ENCODE measurements at places on chromosomes 11 and 22.

DNA sequence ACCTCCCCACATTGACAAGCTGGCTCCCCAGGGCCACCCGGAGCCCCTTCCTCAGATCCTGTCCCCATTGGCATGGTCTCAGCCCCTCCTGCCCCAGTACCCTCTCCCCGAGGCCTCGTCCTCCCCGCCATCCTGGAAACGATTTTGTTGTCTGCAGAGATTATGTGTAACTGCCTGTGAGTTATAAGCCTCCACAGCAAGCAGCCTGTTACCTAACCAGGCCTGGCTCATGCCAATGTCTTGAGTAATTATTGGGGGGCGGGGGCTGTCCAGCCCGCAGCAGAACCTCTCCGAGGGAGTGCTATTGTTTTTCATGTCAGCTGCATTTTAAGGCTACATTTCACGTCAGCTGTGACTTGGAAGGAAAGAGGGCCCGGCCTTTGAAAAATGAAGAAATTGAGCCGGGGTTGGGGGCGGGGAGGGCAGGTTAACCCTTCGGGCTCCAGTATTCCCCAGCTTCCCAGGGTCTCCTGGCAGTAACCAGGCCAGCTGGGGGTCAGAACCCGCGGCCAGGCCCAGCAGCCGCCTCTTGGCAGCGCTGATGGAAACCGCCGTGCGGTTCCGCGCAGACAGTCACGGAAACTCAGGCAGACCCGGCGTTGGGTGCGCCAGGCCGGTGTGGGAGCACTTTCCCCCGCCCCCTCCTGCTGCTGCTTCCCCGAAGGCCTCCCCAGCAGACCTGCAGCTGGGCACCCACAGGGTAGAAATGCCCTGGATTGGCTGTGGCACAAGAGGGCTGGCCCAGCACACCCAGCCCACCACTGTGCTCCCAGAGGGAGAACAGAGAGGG is 59.5 kb downstream of the CDKN1C start:
- DNase-seq = no peak

DNA sequence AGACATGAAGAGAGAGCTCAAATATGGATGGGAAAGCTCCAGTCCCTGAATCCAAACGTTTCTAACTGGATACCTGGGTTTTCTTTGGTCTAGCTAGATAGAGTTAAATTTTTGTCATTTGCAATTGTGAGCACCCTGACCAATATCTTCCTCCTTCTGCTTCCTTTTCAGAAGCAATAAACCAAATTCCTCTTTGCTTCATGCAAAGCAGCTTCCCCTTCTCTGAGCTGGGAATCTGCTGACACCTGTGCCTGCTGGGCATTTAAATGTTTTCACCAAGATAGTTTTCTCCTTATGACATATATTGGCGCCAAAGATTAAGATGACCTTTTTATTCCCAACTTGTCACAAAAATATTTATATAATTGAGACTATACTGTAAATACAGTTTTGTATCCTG is 27.9 kb upstream of the PAK1 start:
- DNase-seq = no peak

DNA sequence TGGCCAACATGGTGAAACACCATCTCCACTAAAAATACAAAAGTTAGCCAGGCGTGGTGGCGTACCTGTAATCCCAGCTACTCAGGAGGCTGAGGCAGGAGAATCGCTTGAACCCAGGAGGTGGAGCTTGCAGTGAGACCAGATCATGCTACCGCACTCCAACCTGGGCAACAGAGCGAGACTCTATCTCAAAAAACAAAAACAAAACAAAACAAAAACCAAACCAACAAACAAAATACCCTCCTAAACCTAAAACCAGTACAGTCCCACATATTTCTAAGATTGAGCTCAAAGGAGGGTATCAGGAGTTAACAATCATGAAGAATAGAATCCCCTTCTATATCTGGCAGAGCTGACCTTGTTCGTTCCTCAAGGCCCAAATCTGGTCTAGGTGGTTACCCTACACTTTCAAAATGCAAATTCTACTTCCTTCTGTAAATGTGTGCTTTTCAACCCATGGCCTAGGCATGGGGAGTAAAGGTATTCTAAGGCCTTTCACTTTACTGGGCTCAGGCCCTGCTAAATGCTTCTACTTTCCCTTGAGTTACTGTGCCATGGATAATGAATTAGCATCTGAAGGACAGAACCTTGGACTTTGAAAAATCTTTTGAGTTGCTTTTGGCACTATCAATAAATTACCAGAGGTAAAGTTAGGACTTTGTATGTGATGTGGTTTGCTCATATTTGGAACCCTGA is 10.4 kb upstream of the PPP2R1B start:
- DNase-seq = no peak

GRCh38 chr11:87304412-87304811 is 266.7 kb downstream of the TMEM135 start:
- no peak for DNase-seq

DNA sequence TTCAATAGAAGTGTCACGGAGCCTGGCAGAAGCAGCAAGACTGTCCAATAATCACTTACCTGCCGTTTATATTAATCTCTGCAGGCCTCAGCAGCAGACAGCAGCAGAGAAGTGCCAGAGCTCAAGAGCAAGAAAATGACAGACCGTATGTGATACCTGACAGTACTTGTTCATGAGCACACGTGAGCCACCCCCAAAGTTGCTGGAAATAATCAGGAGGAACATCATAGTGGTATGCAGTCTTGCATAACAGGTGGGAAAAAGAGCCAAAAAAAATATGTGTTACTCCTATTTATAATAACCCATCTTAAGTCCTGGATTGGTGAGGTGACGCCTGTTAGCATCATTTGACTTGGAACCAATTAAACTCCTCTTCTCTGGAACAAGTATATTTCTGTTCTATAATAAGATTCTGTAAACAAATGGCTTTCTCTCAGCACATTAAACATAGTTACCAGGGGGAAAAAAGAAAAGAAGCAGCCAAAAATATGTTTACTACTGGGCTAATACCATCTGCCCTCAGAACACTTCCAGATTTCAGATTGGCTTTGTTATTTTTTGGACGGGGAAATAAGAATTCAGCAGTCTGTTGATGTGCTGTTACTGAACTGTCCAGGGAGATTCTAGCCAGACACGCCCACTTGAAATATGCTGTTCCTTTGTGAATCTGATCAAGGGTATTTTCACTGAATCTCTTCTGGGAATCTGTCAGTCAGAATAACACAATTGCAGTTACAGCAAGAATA is 7.9 kb upstream of the SLN start:
- DNase-seq = no peak

DNA sequence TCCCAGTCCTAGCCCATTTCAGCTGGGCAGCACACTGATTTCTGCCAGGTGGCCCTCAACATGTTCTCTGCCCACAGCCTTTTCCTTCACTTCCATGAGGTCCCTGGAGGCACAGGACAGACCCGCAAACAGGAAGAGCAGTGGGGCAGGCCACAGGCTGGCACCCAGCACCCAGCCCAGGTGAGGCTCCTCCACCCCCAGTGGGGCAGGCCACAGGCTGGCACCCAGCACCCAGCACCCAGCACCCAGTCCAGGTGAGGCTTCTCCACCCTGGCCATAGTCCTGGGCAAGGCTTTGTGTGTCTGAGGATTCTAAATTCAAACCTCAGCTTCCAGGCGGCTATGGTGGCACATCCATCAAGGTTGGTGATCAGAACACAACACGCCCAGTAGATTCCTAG is 1413.0 kb downstream of the BRD1 start:
- DNase-seq = no peak

GRCh38 chr11:65338676-65339075 is 5.0 kb downstream of the DPF2 start:
- no peak for DNase-seq

- DNase-seq = no peak
These were observed 1.1 kb upstream of the ALG8 start for GRCh38 chr11:78140392-78141077.

- no peak for DNase-seq
These were observed 8.3 kb downstream of the MUC2 start for GRCh38 chr11:1082728-1083620.

GRCh38 chr11:1104411-1105182 is 29.9 kb downstream of the MUC2 start:
- DNase-seq = no peak

- no peak for DNase-seq
These were observed 56.2 kb downstream of the SOX6 start for GRCh38 chr11:16299884-16300782.

GRCh38 chr11:9266926-9267325 is 1.8 kb upstream of the DENND5A start:
- no peak for DNase-seq

- DNase-seq = no peak
These were observed 36.3 kb downstream of the CD82 start for GRCh38 chr11:44601471-44602370.

GRCh38 chr22:46363611-46364321 is 28.3 kb downstream of the TRMU start:
- no peak for DNase-seq

DNA sequence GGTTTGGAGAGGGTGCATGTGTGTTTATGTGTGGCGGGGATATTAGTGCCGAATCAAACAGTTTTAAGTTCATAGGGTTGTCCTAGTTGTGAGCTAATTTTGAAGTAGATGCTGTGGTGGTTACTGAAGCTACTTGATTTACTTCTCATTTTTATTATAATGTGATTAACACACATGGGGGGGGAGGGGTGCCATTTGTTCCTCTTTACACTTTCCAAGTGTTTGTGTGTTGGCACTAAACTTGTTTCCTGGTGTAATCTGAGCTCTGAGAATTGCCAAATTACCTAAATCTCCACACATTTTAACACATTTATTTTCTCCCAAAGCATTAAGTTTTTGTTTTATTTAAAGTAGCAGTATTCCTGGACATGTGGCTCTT is 60.1 kb downstream of the ZNRF3 start:
- no peak for DNase-seq

DNA sequence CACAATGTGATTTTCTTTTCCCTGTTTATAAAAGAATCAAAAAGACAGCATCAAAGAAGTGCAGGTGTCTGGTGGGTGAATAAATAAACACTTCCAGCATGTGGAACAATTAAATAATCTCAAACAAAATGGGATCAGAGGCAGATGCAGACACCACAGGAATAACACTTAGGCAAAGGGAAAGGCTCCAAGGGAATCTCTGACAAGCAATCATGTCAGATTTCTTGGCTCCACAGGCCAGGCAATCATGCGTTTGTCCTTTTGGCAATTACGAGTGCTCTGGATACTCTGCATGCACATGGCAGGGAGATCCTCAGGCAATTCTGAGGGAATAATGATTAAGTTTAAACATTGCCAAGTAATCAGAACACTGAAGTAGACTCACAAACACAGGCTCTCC is 403.5 kb upstream of the LUZP2 start:
- DNase-seq = no peak

DNA sequence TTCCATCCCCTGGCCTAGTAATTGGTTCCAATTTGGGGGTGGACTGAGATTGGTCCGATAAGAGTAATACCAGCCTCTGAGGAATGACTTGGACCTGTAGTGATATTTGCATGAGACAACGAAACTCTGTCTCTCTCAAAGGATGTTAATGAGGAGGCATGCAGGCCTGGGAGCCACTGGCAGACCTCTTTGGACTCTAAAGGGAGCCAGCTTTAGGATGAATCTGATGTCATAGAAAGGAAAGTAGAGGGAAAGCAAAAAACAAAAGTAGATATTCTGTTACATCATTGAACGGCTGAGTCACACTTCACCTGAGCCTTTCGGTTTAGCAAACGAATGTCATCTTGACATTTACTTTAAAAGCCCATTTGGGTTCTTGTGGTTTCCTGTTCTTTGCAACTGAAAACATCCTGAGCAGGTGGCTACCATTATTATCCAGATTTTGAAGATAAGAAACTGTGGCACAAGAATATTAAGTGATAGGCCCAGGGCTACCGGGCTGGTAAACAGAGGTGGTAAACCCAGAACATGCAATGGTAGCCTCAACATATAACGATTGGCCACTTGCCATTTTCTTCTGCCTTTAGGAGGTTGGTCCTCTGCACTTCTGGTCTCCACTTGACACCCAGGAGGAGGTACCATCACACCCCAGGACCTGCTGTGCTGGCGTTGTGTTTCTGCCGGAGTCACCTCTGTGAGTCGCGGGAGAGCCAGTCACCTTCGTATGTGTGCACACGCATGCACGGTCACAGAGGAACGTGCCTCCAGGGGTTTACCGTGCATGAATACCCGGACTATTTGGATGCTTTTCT is 42.7 kb downstream of the RTL6 start:
- DNase-seq = peak; percentile 56

DNA sequence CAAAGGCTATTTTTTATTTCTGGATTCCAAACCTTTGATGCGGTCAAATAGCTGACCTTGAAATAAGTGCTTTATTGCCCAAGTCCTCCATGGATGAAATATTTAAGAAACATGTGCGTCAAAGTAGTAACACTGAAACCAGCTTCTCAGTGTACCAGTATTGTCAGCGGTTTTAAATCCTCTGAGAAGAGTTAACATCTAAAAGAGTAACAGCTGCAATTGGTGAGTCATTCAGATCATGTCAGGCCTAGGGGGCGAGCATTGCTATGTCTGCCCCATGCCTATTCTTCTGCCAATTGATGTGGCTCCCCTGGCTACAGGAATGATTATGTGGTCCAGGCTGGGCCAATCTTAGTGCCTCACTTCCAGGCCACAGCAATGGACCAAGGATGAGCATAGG is 263.3 kb upstream of the SORL1-AS1 start:
- DNase-seq = no peak

DNA sequence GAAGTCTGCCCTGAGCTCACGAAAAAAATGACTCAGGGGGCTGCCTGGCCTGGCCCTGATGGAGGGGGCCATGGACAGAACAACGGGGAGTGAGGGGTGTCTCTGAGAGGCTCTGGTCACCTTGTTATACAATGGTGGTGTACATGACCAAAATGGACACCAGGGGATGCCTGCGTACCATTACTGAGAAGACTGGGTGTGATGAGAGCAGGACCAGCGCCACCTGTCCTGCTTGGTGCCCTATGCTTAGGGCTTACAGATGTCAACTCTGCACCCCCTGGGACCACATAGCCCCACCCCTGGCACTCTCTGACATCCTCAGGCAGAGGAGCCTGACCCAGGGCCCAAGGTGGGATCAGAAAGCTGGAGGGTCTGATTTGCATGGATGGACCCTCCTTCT is 104.8 kb downstream of the ZNF280B start:
- no peak for DNase-seq

DNA sequence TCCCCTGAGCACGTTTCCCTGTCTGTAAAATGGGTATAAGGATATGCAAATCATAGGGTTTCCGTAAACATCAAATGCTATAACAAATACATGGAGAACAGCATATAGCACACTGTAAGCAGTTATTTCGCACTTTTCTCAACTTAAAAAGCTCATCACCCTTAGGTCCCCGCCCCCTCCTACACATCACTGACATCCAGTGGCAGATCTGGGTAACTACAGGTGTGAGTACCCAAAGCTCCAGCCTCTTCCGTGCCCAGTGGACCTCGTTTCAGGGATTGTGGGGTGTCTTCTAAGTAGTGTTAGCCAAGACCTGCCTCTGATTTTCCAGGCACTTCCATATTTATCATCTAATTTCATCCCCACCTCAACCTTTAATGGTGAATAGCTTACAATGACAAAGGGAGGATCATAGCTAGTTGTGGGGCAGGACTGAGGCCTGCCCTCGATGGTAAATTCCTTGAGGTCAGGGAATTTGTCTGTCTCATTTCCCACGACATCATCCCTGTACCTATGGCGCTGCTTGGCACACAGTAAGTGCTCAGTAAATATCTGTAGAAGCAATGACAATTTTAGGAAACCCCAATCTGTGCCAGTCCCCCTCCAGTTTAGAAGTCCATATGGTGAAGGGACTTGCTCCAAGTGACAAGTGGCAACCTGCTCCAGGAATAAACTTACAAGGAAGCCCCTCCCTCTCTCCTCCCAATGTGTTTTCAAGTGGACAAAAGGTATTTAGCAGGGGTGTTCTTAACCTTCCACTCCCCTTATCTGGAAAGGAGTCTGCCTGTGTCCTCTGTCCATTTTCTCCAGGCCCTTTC is 340.5 kb downstream of the TENM4 start:
- no peak for DNase-seq

GRCh38 chr22:23184764-23185113 is 4.4 kb downstream of the BCR start:
- no peak for DNase-seq

Data from T follicular helper cell (primary cell).